Stimulated activated CD4-positive, alpha-beta T cell treated with anti-CD3 and anti-CD28 coated beads, Interleukin-4, amount 100 ng/mL, for 24 hours (primary cell): ENCODE measurements at places on chromosomes 5 and 9.

DNA sequence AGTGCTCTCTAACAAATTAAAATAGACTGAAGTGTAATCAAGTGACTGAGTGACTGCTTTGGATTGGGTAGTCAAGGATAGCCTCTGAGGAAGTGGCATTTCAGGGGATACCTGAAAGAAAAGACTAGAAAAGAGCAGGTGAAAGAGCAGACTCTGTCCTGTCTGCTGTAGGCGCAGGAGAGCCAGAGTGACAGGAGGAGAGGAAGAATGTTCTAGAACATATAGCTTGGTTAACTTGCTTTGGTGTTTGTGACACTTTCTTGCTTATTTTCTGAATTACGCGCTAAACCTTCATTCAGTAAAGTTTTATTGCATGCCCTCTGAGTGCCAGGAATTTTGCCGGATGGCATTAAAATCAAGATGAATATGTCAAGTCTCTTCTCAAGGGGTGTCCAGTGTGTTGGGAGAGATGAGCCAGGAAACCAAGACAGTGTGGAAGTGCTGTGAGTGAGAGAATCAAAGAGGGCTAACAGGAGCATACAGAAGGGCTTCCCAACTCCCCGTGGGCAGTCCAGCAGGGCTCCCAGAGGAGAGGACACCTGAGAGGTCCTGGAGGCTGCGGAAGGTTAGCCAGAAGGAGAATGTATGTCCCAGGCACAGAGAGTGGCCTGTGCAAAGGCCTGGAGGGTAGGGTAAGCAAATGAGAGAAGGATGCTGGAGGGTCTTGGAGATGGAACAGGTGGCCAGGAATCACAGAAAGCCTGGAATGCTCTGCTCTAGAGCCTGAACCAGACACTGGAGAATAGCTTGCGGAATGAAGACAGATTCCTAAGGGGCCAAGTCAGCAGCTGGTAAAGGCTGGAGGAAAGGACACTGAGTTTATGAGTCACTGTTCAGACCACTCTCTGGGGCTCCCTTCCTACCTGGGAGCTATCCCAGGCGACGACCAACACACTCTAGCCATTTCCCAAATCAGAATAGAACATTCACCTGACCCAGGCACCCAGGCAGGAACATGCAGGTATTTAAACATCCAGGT is 59.3 kb downstream of the SLC22A5 start:
- DNase-seq: no peak

GRCh38 chr5:66615136-66615535 is 18.9 kb downstream of the MAST4 start:
- no peak for DNase-seq

- no peak for DNase-seq
These were observed 7.4 kb downstream of the CPLX2 start for GRCh38 chr5:175878544-175879438.

DNA sequence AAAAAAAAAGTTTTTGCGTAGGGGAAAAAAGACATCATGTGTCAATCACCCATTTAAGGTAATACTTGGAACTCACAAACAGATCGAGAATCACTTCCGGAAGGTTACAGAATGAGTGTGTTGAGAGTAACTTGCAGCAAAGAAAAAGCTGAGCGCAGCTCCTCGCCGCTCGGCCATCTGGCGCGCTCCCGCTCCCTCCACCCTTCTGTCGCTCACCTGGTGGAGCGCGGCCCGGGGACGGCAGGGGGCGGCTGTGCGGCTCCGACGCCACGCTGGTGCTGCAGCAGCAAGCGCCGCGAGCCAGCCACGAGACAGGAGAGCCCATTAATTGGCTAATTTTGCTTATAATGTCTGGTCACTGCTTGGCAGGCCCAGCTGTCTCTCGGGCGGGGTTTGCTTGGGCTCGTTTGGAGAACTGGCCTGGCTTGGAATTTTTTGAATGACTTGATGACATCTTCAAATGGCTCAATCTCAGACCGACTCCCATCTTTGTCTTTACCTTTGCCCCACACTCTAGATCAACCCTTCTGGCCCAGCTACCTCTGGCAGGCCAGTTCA is 601.8 kb downstream of the CCDC171 start:
- no peak for DNase-seq

- DNase-seq: no peak
These were observed 20.2 kb downstream of the ORM2 start for GRCh38 chr9:114349713-114350480.
